ENCODE measurements at places on chromosomes 11 and 22.

GRCh38 chr11:116716621-116717020, 56.2 kb downstream of the BUD13 start:
- no peak for DNase-seq

GRCh38 chr11:68741463-68741862, 9.9 kb downstream of the TESMIN start:
- DNase-seq, result no peak

DNA sequence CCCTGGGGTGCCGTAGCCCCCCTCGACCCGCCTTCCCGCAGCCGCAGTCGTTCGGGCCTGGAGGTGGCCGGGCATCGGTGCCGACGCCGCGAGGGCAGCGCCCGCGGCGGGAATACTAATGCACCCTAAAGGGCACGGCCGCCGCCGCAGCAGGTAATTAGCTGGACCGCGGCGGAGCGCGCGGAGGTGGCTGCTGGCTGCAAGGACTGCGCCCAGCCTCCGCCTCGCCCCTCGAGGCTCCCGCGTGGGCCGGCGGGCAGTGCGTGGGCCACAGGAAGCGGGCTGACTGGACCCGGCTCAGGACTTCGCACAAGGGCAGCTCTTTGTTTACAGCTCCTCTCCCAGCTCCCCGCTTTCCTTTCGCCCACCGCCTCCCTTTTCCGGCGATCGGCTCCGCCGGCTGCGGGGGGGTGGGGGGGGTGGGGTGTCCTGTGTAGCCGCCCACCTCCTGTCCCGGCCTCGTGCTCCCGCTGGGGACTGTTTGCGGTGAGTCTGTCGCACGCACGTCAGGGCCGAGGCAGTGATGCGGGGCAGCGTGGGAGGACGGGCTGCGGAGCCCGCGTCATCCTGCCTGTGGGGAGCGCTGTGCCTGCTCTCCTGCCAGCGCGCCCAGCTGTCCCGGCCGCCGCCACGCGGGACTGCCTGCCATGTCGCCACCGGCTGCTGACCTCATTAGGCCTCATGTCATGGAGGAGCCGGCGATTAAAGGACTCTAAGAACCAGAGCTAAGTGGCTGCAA, 53.2 kb downstream of the GRIK4 start:
- DNase-seq, result no peak

GRCh38 chr22:19045094-19045493, 77.1 kb downstream of the DGCR2 start:
- peak; percentile 42 for DNase-seq

GRCh38 chr11:44778195-44779100, 51.7 kb downstream of the TSPAN18 start:
- no peak for DNase-seq

DNA sequence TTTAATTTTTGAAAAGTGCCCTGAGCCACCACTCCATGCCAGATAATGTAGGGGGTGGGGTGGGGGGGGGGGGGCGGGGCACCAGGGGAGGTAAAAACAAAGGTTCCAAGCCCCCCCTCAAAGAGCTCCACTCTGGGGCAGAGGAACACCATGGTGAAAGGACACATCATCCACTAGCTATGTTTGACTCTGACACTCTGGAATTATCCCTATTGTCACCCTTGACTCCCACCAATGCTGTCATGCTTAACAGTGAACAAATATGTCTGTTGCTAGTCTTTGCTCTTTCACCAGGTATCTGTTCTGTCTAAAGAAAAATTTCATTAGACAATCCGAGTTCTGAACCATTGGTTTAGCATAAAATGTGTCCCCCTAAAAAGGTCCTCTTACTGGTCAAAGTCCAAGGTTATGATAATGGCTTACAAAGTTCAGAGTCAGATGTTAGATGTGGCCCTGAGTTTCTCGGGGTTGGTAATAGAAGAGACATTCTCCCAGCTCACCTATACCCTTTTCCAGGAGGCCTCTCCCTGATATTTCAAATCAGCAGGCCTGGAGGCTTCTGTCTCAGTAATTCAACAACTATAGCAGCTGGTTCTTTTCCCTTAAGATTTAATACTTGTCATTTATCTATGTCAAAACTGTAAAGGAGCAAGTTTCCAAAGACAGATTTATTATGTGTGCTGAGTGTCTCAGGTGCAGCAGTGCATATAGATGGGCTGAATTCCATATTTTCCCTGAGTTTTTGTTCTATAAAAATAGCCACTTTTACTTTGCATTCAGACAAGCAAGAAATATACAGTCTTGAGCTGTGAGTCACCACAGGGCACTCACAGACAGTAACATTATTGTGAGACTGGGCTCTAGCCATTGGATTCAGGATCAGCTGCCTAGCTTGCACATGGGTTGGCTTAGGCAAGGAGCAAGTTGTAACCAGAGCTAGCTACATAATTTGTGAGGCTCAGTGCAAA, 174.1 kb downstream of the CSNK2A3 start:
- DNase-seq, result no peak

- DNase-seq, result no peak
Measured at GRCh38 chr11:28339488-28339887, 231.3 kb downstream of the METTL15 start.

- no peak for DNase-seq
Measured at GRCh38 chr22:47801541-47802245, 1039.2 kb downstream of the TBC1D22A start.

All from mucosa of gallbladder (tissue), 1 donor.